ENCODE measurements at places on chromosomes 13 and 19.

DNA sequence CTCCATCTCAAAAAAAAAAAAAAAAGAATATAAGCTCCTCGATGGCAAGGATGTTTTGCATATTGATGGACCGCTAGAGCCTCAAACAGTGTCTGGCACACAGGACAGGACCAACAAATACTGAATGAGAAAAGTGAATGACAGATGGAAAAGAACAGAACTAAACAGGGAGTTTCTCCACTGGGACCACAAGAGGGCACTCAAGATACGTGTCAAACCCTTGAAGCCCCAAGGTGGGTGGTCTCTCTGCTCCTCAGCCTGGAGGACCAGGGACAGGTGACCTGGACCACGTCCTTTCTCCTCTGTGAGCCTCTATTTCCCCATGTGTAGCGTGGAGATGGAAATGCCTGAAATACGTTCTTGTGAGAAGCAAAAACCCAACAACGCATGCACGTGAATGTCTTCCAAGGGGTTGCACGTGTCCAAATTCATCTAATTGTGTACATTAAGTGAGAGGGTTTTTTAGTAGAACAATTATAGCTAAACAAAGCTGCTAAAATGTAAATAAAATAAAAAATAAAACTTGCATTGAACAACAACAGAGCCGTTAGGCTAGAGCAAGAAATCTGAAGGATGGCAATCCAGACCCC is 5.7 kb upstream of the CDC42EP5 start:
- no peak for DNase-seq

- peak; percentile 48 for DNase-seq
These were observed at the start of gene CPT1C for GRCh38 chr19:49690656-49691242. Gene CPT1C, plus strand, starts transcription at chr19:49691116. Its CDS starts 1,137 bp downstream, at chr19:49692253.

DNA sequence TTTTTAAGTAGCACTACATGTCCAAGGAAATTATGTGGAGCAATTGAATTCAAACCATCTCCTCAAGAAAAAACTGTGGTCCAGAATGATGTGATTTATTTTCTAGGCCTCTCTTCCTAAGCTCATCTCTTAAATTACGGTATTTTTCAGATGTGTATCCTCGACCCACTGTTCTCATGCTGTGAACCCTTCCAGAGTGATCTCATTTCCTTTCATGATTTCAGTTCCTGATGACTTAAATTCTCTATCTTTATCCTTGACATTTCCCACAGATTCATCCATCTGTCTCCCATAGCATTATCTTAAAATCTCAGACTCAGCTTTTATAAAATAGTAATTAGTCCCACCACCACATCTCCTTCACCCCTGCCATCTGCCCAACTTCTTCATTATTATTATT is 117.6 kb upstream of the SPRY2 start:
- DNase-seq = no peak

DNA sequence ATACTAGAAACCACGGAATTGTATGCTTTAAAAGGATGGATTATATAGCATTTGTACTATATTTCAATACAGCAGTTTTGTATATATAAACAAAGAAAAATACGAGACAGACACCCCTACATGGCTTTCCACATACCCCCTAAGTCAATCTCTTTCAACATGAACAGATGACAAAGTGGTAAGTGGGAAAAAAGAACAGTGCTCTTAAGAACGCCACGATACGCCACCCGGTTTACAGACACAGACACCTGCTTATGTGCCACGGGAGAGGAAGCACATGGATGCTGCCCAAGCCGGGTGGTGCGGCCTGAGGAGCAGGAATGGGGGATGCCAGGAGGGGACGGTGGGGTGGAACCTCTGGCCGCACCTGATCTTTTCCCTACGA is 8.1 kb downstream of the CAPS start:
- no peak for DNase-seq

DNA sequence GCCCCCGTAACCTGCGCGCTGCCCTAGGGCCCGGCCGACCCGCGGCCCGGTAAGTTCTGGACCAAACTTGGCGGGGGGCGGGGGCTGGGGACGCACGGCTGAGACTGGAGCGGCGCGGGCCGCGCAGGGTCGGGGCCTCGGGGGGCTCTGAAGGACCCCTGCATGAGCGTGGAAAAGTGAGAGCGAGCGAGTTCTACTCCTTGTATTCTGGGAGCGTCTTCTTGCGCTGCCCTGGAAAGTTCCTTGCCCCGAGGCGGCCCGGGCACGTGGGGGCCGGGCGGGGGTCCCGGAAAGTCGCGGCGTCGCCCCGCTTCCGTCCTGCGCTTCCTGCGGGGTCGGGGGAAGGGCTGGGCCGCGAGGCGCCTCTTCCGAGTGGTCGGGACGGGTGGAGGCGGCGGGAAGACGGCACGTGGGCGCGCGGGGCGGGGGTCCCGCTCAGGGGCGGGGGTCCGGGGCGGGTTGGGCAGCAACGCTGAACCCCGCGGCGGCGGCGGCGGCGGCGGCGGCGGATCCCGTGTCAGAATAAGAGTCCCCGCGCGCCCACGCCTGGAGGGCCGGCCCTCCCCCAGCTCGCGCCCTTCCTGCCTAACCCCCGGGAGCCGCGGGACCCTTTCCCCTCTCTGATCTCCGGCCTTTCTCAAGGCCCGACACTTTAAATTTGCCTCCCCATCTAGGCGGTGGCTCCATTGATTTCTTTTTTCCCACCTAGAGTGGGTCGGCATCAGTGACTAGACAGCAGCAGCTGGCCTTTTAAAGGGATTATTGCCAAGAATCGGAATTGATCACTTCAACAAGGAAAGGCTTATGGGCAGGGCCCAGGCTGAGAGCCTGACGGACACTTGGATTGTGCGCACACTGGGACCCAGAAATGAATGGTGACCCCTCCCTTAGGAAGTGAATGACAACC is 749 bp downstream of the GATAD2A start:
- DNase-seq = peak; percentile 26

GRCh38 chr19:45638930-45639729 is at the start of gene EML2:
Gene EML2, minus strand, starts transcription at chr19:45639397. Its CDS starts 21 bp downstream, at chr19:45639376.
- DNase-seq = peak; percentile 43

GRCh38 chr19:50556282-50557008 is 11.8 kb downstream of the LRRC4B start:
- peak; percentile 68 for DNase-seq

DNA sequence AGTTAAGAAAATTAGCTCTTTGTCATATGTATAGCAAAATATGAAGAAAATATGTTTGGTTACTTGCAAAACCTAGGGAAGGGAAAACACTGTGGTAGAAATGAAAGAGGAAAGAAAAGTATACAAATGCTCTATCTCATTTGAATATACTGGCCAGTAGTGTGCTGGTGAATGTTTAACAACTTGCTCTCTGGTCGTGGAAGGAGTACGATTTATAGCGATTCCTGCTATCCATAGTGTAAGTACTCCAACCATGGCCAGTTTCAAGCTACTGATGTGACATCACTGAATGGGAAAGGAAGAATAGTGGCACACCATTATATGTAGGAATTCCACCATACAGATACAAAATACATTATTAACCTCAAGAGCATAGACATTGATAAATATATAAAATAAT is 9.3 kb downstream of the BORA start:
- DNase-seq = no peak

DNA sequence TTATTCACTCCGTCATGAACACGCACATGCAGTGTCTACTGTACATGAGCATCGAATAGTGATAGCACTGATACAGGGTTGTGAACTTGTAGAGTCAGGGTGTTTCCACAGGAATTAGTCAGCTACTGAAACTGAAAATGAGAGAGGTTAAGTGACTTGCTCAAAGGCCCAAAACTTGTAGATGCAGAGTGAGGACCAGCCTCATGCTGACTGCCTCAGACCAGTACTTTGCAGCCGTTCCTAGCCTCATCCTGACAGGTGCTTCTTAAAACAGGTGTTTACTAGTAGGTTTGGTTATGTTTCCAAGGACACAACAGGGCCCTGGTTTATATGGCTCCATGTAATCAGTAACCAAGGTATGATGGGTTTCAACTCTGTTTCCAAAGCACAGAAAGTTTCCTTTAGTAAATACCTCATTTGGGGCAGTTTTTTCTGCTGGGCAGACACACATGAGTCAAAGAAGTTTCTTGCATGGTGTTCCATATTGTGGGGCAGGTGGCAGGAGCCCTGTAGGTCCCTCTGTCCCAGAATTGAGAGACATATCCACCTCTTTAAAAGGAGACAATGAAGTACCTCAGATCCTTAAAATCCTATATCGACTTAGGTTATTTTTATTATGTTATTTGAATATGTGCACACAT is 16.0 kb downstream of the FGF9 start:
- DNase-seq = no peak

DNA sequence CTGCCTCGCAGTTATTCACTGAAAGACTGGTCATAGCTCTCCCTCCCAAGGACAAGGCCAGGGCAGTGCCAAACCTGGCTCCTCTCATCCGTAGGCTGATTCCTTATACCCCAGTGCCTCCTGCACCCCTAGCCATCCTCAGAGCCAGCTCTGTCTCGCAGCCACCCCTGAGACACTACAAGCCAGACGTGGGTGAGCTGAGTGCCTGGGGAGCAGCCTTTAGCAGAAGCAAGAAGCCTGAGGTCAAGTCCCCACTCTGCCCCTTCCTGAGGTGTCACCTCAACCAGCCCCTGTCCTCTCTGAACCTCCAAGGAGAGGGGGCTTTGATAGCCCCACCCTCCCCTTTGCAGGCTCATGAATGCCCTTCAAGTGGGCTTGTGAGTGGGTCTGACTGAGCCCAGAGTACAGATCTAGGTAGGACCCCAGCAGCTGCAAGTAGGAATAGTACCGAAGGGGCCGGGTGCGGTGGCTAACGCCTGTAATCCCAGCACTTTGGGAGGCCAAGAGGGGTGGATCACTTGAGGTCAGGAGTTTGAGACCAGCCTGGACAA is 14.8 kb upstream of the AKAP8L start:
- no peak for DNase-seq

DNA sequence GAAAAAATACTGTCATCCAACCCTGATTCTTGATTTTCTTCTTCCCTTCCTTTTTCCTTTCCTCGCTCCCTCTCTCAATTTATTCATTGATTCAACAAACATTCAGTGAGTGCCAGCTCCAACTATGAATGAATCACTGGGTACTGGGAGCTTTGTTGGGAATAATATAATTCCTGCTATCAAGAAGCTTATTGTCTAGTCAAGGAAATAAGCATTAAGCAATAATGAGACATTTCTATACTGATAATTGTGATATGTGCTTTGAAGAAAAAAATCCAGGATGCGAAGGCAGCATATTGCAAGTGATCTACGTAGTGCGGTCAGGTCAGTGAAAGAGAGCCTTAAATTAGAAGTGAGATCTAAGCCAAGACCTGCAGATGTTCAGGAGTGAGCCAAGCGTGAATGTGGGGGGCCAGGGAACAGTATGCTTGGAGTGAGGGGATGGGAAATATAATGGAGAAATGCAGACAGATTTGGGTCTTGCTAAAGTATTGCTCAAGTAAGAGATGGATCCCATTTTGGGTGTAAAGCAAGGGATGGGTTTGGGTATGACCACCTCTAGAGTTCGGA is 253.5 kb downstream of the LHFPL6 start:
- DNase-seq = no peak

- no peak for DNase-seq
These were observed 212.9 kb upstream of the SOX21 start for GRCh38 chr13:94925263-94925662.

- no peak for DNase-seq
These were observed 21.5 kb downstream of the EPN1 start for GRCh38 chr19:55696301-55697068.

DNA sequence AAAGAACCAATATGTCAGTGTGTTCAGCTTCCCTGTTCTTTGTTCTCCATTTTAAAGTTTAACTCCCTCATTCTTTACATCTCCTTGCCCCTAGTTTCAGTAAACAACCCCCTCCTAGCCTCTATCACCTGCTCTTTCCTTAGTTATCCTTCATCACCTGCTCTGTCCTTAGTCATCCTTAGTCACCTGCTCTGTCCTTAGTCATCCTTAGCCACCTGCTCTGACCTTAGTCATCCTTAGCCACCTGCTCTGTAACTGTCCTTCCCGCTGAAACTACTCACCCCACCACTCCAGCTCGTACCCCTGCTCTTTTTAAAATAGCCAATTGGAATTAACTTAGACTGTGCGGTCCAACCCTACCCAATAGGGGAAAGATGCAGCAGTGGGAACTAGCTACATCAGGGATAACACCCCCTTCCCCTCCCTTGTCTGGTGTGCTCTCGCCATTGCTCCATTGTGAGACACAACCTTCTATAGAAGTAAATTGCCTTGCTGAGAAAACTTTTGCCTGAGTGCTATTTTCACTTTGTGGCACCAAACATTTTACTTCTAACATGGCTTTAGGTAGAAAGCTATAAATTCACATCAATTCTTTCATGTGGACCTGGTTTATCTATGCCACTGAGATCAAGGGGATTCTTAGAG is 16.2 kb downstream of the EDNRB start:
- DNase-seq = no peak

GRCh38 chr13:38685431-38685830 is 1.4 kb upstream of the FREM2 start:
- DNase-seq = no peak

GRCh38 chr13:110853235-110853721 is 61.6 kb downstream of the ANKRD10 start:
- DNase-seq = no peak

GRCh38 chr19:22354665-22355064 is 67.5 kb downstream of the ZNF98 start:
- no peak for DNase-seq

GRCh38 chr13:27125357-27126282 is 46.0 kb downstream of the USP12 start:
- no peak for DNase-seq

GRCh38 chr13:59510386-59510785 is 653.3 kb downstream of the DIAPH3 start:
- DNase-seq = no peak

GRCh38 chr13:110006304-110006703 is 219.9 kb upstream of the IRS2 start:
- no peak for DNase-seq

DNA sequence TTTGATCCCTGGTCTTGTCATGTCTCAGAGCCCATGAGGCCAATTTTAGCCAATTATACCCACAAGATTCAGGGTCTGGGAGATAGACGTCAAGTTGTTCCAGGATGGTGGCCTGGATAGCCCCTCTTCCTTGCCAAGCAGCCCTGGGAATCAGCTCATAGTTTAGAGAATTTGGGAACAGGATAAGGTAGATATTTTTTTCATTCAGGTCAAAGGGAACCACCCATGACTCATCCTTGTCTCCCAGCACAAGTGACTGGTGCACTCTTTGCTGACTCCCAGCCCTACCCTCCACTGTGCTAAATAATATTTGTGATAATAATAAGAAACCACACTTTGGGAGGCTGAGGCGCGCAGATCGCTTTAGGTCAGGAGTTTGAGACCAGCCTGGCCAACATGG is 17.1 kb upstream of the S1PR4 start:
- no peak for DNase-seq

DNA sequence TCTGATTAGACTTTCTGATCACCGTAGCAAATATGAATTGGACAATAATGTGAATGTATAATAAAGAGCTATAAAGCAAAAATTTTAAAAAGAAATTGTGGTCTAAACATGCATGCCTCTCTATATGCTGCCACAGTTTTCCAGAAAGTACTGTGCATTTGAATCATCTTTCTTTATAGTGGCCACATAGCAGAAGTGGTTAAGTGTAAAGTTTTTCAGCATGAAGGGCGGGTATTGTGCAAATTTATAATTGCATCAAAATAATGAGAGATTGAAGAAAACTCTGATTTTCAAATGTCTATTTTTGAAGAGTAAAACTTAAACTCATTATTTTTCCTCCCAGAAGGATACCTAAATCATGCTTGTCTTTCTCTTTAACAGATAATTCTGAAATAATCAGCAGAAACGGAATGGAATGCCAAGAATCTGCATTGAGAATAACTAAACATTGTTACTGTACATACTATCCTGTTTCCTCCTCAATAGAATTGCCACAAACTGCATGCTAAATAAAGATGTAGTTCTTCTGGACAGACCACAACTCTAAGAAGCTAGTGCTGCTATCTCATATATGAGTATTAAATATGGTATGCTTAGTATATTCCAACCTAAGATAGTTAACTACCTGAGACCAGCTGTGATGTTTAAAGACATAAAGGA is 42.9 kb upstream of the RAP2A start:
- DNase-seq = no peak
